K562 (cell line): ENCODE measurements at places on chromosomes 5 and 9. TPM values are rescaled to one million over a fixed set of nuclear protein-coding genes. Genes with fewer than 3 reads are reported as not detected.

ACTBL2 gene
- total RNA-seq = not detected in 2 replicates

INSL4 gene
- total RNA-seq = not detected in 2 replicates

AMBP gene
- 1.3 and 2.1 TPM in 2 replicates for total RNA-seq

HMCN2 gene
- 0.02 TPM in 1 of 2 replicates, not detected in the other for total RNA-seq

FCN1 gene
- not detected in 2 replicates for total RNA-seq

CER1 gene
- not detected in 2 replicates for total RNA-seq

PLAC8L1 gene
- total RNA-seq = 0.27 TPM in 1 of 2 replicates, not detected in the other

CCL19 gene
- total RNA-seq = not detected in 2 replicates
